ENCODE measurements at places on chromosomes 1 and 21.

DNA sequence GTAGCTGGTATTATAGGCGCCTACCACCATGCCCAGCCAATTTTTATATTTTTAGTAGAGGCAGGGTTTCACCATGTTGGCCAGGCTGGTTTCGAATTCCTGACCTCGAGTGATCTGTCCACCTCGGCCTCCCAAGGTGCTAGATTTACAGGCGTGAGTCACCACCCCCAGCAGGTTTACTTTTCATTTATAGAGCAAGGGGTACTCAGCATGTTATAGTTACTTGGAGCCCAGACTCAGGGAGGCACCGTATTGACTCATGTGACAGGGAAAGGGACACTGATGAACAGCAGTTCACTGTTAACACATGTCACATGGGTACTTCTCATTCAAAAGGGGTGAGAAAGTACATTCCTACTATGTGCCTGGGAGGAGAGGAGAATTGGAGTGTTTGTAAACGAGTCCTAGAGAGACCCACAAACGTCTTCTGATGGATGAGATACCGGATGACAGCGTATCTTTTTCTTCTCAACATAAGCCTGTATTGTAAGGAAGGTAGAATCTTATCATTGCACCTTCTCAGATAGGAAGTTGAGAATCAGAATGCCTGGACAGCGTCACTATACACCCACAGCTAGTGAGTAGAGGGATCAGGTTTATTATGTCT is 510.0 kb downstream of the USP25 start:
- no peak for DNase-seq

DNA sequence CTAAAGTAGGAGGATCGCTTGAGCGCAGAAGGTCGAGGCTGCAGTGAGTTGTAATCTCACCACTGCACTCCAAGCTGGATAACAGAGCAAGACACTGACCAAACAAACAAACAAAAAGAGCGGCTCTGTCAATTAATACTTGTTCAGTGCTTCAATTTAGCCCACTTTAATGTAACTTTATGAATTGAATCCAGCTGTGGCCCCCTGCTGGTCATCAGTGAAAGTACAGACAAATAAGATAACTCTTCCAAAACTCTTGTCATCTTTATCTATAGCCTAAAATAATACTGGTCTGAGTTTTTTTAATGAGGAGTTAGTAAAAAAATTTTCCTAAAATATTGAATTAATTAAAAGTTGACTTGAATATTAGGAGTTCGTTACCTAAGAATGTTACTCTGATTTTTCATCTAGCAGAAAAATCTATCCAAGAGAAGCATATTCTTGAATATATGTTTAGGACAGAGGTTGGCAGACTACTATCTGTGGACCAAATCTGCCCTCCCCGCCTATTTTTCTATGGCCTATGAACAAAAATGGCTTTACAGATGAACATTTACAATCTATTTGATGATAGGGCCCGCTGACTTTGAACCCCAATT is 26.1 kb downstream of the ATP5PF start:
- DNase-seq, result peak; percentile 28

GRCh38 chr1:199550199-199551065 is 477.1 kb upstream of the NR5A2 start:
- no peak for DNase-seq

GRCh38 chr1:16292739-16293138 is 55.8 kb upstream of the CPLANE2 start:
- no peak for DNase-seq

DNA sequence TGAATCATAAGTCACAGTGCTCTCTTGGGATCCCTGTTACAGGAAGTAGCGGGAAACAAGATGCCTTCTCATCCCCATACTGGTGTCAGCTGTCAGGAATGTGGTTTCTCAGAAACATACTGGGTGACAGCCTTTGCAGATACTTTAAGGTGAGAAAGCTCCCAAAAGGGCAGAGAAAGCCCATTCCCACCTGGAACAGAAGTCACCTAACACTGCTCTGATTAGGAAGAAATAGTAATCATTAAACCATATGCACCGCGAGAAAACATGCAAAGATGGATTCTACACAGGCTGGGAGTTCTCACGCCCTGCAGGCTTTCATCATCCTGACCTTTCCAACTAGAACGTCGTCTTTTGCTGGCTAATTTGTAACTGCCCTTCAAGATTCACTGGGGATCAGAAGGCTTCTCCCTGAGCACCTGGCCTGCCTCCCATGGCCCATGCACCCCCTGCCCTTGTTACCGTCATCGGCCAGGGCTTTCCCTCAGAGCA is 46.2 kb upstream of the SLC44A3 start:
- no peak for DNase-seq

DNA sequence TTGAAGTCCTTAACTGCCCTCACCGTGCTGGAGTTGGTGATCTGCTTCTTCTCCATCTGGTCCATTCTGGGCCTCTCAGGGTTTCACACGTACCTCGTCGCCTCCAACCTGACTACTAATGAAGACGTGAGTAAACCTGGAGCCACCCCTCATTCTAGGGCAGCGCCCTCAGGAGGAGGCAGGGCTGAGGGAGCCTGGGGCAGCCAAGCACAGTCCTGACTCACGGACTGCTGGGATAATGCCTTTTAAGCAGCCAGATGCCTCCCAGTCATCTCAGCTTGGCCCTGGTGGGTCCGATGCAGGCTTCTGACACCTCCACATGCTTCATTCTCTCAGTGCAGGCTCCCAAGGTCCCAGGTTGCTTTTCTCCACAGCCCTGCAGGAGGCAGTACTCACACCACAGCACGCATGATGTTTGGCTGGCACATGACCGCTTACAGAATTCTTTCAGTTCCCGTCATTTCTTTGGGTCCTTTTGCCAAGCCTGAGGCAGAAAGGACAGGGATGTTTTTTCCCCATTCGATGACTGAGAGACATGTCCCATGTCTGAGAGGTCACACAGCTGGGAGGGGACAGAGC is 11.8 kb upstream of the SFN start:
- DNase-seq, result no peak

GRCh38 chr1:27615346-27616192 is 11.6 kb upstream of the AHDC1 start:
- DNase-seq, result no peak

DNA sequence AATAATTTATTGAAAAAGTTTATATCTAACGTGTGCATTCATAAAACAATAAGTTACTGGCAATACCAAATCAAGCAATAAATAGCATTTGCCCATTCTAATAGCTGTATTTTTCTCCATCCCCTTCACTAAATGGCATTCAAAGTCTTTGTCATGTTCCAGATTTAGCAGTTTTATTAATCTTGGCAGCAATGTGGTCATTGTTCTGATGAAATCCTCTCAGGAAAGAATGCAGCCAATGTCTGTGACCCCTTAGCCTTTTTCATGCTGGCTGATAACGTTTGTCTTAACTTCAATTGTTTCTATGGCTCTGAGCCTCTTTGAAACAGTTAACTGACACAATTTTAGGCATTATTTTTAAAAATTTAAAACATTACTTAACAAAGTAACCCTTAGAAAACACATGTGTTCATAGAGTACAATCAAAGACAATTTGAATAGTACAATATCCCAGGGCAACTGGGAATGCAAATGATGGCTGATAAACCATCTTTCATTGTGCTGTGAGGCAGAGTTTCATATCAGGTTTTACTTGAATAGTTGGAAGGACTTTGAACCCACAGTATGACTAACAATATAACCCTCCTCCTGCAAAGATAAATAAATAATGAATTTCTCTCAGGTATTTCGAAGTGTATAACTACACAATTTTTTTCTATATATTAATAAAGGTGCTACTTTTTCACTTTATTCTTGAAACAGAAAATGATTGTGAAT is 217.5 kb downstream of the LRRIQ3 start:
- DNase-seq, result no peak

DNA sequence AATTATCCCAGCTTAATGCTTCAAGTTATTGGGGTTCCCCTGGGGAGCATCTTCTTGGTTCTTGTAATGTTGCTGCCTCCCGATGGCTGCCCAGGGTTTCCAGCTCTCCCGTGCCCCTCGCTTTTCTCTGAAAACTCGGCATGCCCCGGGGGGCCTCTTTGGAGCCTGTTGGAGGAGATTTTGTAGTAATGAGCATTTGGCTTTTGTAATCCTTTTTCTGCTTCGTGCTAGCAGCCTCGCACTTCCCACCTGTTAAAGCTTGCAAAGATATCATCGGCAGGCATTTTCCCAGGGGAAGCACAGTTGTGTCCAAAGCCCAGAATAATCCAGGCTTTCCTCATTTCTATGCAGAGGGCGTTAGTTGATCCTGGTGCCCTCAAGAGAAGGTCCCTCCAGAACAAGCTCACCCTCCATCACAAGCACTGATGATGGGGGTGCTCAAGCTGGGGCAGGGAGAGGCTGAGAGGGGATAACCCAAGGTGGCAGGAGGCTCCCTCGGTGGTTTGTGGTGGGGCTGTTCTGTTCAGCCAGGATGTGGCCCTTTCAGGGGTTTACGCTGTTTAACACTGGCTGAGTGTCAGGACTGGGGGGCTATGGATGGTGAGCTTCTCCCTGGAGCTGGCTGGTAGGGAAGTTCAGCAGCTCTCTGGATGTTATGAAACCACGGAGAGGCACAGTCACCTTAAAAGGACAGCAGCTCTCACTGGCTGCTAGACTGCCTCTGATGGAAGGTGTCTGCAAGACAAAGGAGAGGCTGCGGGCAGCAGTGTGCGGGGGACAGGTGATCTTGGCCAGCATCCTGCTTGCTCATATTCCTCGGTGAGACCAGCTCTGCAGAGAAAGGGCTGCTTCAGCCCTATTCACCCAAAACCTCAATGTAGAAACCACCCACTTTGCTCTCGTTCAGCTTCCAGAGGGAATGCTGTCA is 477.1 kb upstream of the VAMP3 start:
- DNase-seq, result no peak

- DNase-seq, result no peak
These were observed 63.2 kb downstream of the STYXL2 start for GRCh38 chr1:167157114-167157513.

GRCh38 chr1:5901150-5901549 is 91.1 kb downstream of the NPHP4 start:
- DNase-seq, result no peak

DNA sequence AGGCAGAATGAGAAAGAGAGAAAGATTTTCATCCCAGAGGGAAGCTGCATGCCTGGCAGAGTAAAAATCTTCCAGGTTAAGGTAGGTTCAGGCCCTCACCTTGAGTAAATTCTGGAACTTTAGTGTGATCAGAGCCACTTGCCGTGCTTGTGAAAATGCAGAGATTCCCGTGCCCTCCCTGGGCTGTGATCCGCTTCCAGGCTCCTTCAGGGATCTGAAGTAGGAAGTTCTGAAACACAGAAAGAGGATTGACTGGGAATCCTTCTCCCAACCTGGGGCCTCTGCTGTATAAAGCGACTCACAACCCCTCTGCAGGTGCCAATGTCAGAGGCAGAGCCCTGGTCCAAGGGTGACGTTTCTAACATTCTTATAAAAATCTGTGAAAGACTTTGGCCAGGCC is 26.6 kb downstream of the NUAK2 start:
- DNase-seq, result no peak

DNA sequence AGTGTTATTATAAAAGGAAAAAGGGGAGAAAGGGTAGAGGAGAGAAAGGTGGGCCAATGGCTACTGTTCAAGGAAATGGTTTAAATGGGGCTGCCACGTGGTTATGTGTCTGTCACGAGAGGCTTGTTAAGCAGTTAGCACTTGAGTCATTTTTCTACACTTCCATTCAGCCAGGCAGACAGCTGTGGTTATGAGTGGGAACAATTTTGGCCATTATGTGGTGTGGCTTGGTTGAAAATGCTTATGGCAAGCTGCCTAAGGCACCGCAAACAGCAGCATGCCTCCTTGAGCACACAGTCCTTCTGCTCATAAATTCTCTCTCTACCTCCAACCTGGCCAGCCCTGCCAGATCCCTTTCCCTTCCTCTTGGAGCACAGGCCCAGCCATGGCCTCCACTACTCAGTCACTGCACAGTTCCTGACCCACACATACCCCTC is 3.2 kb upstream of the SRM start:
- no peak for DNase-seq

DNA sequence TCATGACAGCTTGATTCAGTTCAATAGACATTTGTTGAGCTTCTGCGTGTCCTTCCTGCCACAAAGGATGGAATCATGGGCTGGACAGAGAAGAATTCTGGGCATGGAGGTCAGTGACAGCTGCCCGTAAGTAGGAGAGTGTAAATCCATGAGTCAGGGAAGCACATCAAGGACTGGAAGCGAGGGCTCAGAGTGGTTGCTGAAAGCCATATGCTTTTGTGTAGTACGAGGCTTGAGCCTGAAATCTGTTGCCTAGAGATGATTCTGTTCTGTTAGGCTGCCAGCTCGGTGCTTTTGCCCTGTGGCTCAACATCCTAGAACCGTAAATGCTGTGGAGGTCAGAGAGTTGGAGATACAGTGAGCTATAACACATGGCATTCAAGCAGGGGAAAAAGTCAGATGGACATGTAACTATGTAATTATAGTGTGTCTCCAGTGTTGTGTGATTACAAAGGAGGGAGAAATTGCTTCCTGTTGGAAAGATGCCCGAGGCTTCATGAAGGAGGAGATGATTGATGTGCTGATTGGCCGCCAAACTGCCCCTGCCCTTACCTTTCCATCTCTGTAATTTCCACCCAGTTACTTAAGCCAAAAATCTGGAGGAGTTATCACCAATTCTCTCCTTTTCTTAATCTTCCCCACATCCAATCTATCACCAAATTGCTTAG is 92.8 kb upstream of the CACNA1E start:
- DNase-seq, result no peak

DNA sequence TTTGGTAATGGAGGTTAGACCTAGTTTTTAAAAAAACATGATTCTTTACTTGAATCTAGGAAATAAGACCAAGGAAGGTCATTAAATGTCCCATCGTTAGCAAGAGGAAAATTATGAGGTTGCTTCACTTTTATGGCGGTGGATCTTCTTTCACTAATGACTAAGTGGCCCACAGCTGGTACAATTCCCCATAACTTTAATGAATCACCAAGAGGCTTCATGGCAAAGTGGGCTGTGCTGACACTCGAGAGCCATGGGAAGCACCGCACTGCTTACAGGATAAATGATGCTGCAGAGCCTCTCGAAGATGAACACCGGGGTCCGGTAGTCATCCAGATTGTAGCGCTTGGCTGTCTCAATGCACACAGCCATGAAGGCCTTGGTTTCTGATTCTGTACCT is 108.8 kb downstream of the UBR4 start:
- no peak for DNase-seq

DNA sequence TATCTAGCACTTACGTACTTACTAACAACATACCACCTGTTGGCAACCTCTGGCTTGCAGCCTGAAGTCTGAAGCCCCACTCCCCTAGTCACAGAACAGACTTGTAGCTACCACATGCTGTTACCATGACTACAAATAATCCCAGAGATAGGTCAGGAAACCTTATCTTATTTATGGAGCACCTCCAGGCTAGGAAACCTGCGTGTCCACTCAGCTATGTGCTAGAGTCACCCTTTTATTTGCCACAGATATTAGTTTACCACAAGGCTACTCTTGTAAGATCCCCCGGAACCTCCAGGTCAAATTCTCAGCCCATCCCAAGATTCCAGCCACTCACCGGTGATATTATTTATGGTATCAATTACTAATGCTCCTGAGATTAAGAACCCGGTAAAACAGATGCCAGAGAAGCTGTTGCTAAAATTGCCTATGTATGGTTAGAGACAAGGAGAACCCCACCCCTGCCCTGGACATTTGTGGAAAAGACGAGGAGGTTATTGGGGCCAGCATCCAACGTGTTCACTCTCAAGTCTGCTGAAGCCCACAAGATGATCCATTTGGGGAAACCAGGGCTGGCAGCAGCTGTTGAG is 116.5 kb downstream of the TBX15 start:
- DNase-seq, result no peak

GRCh38 chr1:162319493-162320175 is 57.0 kb downstream of the SPATA46 start:
- no peak for DNase-seq

GRCh38 chr1:13824626-13825025 is 124.6 kb downstream of the PRDM2 start:
- no peak for DNase-seq
